Effector CD8-positive, alpha-beta T cell (primary cell): ENCODE measurements at places on chromosomes 3 and 15.
A peak's percentile ranks its signal among the peaks of the same experiment; 100 is the strongest.

DNA sequence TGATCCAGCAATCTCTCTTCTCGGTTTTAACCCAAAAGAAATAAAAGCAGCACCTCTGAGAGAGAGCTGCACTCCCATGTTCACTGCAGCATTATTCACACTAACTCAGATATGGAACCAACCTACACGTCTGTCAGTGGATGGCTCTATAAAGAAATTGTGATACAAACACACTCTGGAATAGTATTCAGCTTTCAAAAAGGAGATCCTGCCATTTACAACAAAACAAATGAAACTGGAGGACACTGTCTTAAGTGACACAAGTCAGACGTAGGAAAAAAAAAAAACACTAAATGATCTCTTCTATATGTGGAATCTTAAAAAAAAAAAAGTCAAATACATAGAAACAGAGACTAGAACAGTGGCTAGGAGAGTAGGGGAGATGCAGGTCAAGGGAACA lies 9.2 kb downstream of the HERC1 start:
- DNase-seq = no peak

DNA sequence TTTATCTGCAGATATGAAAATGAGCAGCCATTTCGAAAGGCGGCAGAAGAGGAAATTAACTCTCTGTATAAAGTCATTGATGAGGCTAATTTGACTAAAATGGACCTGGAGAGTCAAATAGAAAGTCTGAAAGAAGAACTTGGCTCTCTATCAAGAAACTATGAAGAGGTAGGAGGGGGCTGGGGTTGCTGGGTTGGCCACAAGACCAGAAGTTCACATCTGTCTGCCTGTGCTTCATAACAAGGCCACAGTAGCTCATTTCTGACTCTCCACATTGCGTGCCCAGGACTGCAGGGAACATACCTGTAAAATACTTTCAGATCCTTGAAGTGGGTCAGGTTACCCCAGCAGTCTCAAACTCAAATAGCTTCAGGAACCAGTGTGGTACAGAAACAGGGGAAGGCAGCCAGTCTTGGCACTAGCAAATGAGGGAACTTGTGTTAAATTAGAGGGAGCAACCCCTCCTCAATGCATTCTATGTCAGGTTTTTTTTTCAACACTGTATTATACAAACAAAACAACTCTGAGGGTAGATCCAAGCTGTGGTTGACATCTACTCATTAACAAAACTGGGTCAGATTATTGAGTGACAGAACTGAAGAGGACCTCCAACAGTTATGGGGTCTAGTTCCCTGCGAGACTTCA lies 48.7 kb downstream of the BFSP2 start:
- DNase-seq = no peak

DNA sequence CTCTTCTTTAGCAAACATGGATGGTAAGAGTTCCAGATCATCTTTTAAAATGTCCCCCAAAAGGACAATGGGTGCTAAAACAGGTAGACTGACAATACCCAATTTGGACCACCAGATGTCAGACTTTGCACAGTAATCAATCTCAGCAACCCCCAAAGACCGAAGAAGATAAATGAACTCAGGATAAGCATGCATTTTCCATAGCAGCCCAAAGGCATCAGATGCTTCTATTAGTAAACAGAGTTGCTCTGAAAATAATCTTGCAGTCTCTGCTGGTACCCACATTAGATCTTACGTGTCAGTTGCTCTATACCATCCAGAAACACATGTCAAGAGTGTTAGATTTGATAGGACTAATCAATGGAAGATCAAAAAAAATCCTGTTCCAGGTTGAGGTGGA lies 20.6 kb downstream of the MYH15 start:
- DNase-seq = peak; percentile 4

- no peak for DNase-seq
Measured at GRCh38 chr3:132032959-132033358, 1.9 kb downstream of the CPNE4 start.

DNA sequence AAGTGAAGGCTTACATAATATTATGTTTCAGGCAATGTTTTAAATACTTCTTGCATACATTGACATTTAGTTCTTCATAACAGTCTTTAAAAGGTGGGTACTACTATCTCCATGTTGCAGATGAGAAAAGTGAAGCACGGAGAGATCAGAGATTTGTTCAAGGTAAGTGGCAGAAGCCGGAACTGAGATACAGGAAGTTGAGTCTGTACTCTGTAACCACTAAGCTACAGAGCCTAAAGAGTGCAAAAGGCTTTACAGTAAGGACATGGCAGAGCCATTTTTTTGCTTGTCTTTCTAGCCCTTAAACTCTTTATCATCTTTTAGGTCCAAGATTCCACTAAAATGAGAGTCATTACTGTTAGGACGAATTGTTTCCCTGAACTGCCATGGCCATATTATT lies 186.5 kb upstream of the PEX5L start:
- no peak for DNase-seq

GRCh38 chr3:37628711-37629301 lies 232.9 kb upstream of the CTDSPL start:
- no peak for DNase-seq

DNA sequence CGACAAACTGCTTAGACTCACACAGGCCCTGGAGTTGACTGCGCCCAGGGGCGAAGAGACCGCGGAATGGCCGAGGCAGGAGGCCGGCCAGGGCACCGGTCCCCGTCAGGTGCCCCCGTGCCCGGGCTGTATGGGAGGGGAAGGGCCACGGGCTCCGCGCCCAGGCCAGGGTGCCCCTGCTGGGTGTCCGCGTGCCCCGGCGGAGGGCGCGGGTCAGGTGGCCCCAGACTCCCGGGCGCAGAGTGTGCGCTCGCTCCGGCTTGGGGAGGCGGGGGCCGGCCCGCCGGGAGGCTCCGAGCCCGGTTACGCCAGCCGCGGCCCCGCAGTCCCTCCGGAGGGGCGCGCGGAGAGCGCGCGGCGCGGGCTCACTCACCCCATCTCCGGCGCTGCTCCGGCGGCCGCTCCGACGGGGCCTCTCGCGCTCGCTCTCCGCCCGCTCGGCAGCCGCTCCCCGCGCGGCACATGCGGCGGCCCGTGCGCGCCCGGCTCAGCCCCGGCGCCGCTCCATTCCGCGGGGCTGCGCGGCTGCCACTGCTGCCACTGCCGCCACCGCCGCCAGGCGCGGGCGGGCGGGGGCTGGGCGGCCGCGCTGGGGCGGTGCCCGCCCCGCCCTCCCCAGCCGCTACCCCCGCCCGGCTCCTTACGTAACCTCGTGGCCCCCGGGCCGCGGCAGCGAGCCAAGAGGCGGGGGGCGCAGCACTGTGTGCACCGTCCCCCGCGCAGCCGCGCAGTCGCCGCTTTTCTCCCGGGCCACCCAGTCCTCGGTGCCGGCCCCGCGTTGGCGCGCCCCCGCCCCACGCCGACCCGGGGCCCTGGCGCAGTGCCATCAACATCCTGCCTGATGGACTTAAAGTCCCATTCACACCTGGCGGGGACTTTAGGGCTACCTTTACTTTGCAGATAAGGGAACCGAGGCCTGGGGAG lies at the start of gene HOMER2:
TSS of gene HOMER2 (minus strand) at position 563 of the 924 bp plus-strand sequence. CDS start at position 378, 185 bp downstream.
- no peak for DNase-seq

DNA sequence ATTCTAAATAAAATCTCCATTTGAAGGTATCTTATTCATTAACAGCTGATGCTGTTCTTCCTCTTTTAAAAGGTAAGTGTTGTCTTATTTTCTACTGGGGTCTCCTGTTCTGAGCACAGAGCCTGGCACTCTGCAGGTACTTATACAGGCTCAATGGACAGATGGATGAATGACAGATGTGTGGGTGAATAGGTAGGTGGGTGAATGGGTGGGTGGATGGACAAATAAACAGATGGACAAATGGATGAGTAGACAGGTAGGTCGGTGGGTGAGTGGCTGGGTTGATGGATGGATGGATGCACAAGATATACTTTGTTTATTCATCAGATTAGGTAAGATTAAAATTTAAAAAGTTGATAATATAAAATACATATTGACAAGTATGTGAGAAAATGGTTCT lies 53.5 kb downstream of the SLC41A3 start:
- no peak for DNase-seq

GRCh38 chr15:84766461-84767035 lies 18.2 kb downstream of the ZNF592 start:
- DNase-seq = no peak

GRCh38 chr3:14967285-14967684 lies 19.9 kb downstream of the NR2C2 start:
- no peak for DNase-seq

DNA sequence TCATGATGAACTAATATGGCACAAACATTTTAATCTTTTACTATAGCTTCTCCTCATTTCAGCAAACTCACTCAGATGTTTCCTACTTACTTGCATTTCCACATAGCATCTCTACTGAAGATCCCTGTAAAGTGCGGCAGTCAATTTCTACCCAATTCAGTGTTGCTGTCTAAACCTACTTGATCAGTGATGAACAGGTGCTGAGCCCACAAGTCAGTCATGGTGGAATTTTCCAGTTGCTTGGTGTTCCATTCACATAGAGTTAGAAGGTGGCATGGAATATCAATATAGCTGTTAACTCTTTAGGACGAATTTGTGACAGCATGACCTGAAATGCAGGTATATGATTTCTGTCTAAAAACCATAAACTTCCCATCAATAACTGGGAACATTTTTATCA lies 22.7 kb downstream of the MRPL3 start:
- DNase-seq = no peak

- DNase-seq = no peak
Measured at GRCh38 chr15:84799511-84800187, 17.5 kb upstream of the ALPK3 start.

- DNase-seq = no peak
Measured at GRCh38 chr15:27094235-27094634, 123.3 kb downstream of the GABRG3 start.

- no peak for DNase-seq
Measured at GRCh38 chr3:39671116-39671515, 138.3 kb upstream of the MYRIP start.

GRCh38 chr15:82105451-82106215 lies 59.8 kb upstream of the MEX3B start:
- no peak for DNase-seq

DNA sequence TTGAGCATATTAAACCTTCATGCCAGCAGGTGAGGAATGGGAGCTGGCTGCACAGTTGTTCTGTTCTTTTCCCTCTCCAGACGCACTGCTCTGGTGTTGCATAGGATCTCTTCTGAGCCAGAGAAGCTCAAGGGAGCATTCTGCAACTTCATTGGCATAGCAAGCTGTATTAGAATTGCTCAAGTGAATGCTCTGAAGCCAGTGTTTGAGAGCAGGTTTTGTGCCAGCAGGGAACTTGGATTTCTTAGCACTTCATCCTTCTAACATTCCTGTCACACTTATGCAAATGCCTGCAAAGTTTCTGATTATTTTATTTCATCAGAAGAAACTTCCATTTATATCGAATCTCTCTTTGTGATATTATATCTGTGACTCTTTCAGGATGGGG lies 366.6 kb downstream of the AGBL1 start:
- DNase-seq = no peak

DNA sequence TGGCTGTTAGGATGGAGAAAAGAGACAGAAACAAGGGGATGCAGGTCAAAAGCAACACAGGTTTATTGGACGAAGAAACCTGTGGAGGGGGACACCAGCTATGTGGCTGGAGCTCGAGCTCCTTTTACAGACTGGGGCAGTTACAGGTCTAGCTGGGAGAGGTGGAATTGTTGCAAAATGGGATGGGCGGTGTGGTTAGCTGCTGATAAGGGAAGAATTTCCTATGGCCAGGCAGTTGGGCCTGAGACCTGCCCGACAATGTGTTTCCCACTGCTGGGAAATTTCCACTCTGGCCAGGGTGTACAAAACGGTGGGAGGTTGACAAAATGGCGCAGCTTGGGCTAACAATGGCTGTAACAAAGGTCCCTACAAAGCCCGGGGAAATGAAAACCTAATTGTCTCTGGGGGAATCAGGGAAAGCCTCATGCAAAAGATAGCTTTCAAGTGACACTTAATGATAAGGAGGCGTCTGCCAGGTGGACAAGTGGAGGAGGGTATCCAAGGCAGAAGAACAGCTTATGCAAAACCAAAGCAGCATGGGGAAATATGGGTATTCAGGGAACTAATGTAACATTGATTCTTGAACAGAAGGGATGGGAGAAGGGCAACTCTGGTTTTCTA lies 137.4 kb upstream of the SGO1 start:
- no peak for DNase-seq

DNA sequence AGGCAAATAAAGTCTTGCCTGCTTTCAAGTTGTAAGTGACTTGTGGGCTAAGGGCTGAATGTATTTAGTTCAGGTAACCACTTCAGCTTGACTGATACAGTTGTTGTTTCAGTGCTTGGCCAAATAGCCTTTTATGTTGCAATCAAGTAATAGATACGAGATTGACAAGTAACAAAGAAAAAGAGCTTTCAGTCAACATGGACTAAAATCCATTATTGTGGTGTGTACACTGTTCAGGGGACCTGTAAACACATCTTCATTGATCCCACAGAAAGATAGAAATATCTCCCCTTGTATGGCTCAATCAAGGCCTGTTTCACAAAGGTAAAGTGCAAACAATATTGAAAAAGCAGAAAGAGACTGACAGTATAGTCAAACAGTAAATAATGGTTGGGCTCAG lies 224.8 kb upstream of the TMCO5A start:
- no peak for DNase-seq

- no peak for DNase-seq
Measured at GRCh38 chr15:35680951-35681350, 135.0 kb upstream of the DPH6 start.

DNA sequence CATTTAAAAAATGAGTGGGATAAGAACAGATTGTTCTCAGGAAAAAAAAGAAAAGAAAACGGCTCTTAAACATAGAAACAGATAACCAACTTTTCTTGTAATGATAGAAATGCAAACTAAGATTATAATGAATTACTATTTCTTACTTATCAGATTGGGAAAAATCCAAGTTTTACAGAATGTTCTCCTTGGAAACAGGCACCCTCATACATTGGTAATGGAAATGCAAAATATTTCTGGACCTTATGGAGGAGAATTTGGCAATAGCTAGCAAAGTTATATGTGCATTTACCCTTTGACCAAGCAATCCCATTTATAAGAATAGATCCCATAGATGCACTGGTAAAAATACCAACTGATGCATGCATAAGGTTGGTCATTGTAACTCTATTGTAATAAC lies 3.7 kb upstream of the ANKDD1A start:
- DNase-seq = no peak

DNA sequence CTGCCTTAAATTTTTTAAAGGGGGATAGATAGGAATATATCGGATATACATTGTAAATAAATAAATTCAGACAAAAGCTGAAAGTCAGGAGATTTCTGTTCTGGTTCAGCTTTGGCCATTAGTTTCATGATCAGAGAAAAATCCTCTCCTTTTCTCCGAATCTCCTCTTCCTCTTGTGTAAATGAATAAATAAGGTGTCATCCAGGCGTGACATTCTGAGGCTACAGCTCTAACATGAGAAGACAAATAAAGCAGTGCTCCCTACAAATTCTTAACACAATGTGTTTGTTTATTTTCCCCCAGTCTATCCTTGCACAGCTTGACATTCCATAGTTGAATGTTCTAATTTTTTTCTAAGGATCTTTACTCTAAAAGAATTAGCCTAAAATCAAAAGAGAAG lies 9.4 kb upstream of the MB21D2 start:
- DNase-seq = no peak

GRCh38 chr3:65664446-65664845 lies 374.3 kb downstream of the MAGI1 start:
- no peak for DNase-seq

- DNase-seq = no peak
Measured at GRCh38 chr15:74829486-74829885, 3.1 kb downstream of the CPLX3 start.

GRCh38 chr3:108171106-108171505 lies 51.1 kb downstream of the IFT57 start:
- DNase-seq = no peak

GRCh38 chr15:48466820-48467219 lies 135.6 kb downstream of the DUT start:
- DNase-seq = no peak
